Neural cell (in vitro differentiated cells): ENCODE measurements at places on chromosomes 12 and 14. TPM values are rescaled to one million over a fixed set of nuclear protein-coding genes. Genes with fewer than 3 reads are reported as not detected.

FOXG1 gene
- polyA plus RNA-seq = 53.5 and 54.0 TPM in 2 replicates

C12orf50 gene
- 0.30 and 0.68 TPM in 2 replicates for polyA plus RNA-seq

A2M gene
- polyA plus RNA-seq = 0.09 TPM in 1 of 2 replicates, not detected in the other

ANHX gene
- not detected in 2 replicates for polyA plus RNA-seq

LRRK2 gene
- 0.04 and 0.54 TPM in 2 replicates for polyA plus RNA-seq

TMEM52B gene
- not detected in 2 replicates for polyA plus RNA-seq

CLEC4E gene
- polyA plus RNA-seq = not detected in 2 replicates

SLC25A47 gene
- polyA plus RNA-seq = 0.44 TPM in 1 of 2 replicates, not detected in the other

GAS2L3 gene
- 0.67 and 0.98 TPM in 2 replicates for polyA plus RNA-seq

DEGS2 gene
- 0.37 TPM in 1 of 2 replicates, not detected in the other for polyA plus RNA-seq

TOMM20L gene
- polyA plus RNA-seq = not detected in 2 replicates

SMIM41 gene
- not detected in 2 replicates for polyA plus RNA-seq

ITGA5 gene
- polyA plus RNA-seq = not detected in 2 replicates

CIT gene
- 3.3 and 12.4 TPM in 2 replicates for polyA plus RNA-seq

SUDS3 gene
- 59.1 and 67.9 TPM in 2 replicates for polyA plus RNA-seq

WDHD1 gene
- 8.0 and 8.1 TPM in 2 replicates for polyA plus RNA-seq

WNT1 gene
- not detected in 2 replicates for polyA plus RNA-seq
